ENCODE measurements at places on chromosomes 2 and 18.

DNA sequence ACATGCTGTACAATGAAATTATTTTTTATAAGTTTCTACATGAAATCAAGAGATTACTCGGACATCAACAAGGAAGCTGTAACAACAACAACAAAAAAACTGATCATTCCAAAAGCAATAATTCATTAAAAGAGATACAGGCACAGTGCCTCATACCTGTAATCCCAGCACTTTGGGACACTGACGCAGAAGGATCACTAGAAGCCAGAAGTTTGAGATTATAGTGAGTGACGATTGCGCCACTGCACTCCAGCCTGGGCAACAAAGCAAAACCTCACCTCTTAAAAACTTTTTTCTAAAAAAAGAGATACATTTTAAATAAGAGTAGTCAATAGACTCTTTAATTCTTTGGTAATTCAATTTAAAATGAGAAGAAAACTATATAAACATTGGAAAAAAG is 364.3 kb downstream of the TNS1 start:
- H3K36me3 ChIP-seq = no peaks in the 10 kb centered on the region
- H3K4me1 ChIP-seq = peaks cover 15% of the 10 kb centered on the region
- H3K4me3 ChIP-seq = no peak overlapping the region
- DNase-seq = no peak
- H3K27me3 ChIP-seq = peaks cover 7% of the 10 kb centered on the region

- no peak overlapping the region for H3K4me3 ChIP-seq
- H3K36me3 ChIP-seq = peaks cover 3% of the 10 kb centered on the region
- peaks cover 15% of the 10 kb centered on the region for H3K4me1 ChIP-seq
- H3K27ac ChIP-seq = no peak overlapping the region
- no peaks in the 10 kb centered on the region for H3K27me3 ChIP-seq
These were observed 6.2 kb upstream of the TMEM87B start for GRCh38 chr2:112048887-112049286.

DNA sequence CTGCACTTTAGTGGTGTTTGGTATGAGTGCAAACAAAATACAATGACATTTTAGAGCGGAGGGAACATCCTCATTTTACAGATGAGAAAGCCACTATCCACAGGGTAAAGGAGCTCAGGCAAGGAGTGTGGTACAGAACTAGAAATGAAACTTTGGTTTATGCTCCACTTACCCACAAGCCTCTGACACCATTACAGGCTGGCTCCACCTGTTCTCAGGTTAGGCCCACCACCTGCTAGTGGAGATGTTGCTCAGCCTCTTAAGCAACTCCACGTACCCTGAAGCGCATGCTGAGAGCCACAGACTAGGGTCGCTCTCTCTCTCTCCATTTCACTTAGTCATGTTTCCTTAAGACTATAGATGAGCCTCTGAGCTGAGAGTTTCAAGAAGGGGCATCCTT is 130.0 kb downstream of the MBD2 start:
- H3K4me3 ChIP-seq = no peak overlapping the region
- DNase-seq = no peak
- peaks cover 4% of the 10 kb centered on the region for H3K4me1 ChIP-seq
- H3K27me3 ChIP-seq = no peaks in the 10 kb centered on the region

GRCh38 chr2:172092716-172093415 is 7.6 kb downstream of the DLX1 start:
- peaks cover 2% of the 10 kb centered on the region for H3K36me3 ChIP-seq
- no peak for DNase-seq
- H3K4me3 ChIP-seq = peak overlapping the region; percentile 71
- peaks cover 92% of the 10 kb centered on the region for H3K27me3 ChIP-seq
- peak overlapping the region; percentile 22 for H3K27ac ChIP-seq
- H3K4me1 ChIP-seq = peaks cover 20% of the 10 kb centered on the region

- H3K4me1 ChIP-seq = peaks cover 37% of the 10 kb centered on the region
- DNase-seq = peak; percentile 78
- H3K27ac ChIP-seq = peak overlapping the region; percentile 98
- peaks cover 28% of the 10 kb centered on the region for H3K36me3 ChIP-seq
- peak overlapping the region; percentile 95 for H3K4me3 ChIP-seq
These were observed 1.8 kb downstream of the ZFP36L2 start for GRCh38 chr2:43224571-43225092.

GRCh38 chr2:7625392-7626138 is 708.4 kb downstream of the RNF144A start:
- no peak overlapping the region for H3K27ac ChIP-seq
- no peak overlapping the region for H3K4me3 ChIP-seq
- no peaks in the 10 kb centered on the region for H3K4me1 ChIP-seq
- no peaks in the 10 kb centered on the region for H3K36me3 ChIP-seq

- peaks cover 4% of the 10 kb centered on the region for H3K4me1 ChIP-seq
- H3K27ac ChIP-seq = no peak overlapping the region
- no peak for DNase-seq
- H3K27me3 ChIP-seq = peaks cover 4% of the 10 kb centered on the region
- no peaks in the 10 kb centered on the region for H3K36me3 ChIP-seq
These were observed 159.7 kb upstream of the AGAP1 start for GRCh38 chr2:235334179-235334578.
